Thoracic aorta (tissue), 2 donors: ENCODE measurements at places on chromosomes 6 and 20. TPM values are rescaled to one million over a fixed set of nuclear protein-coding genes. Genes with fewer than 3 reads are reported as not detected.

Gene PLEKHG1
- 8.4 TPM for total RNA-seq

Gene NECAB3
- 29.6 TPM for total RNA-seq

Gene BHLHE23
- total RNA-seq: not detected

Gene KCNK5
- 8.6 TPM for total RNA-seq

Gene CCN6
- total RNA-seq: not detected

Gene STX11
- total RNA-seq: 12.1 TPM

Gene ATRN
- total RNA-seq: 25.0 TPM

Gene BCAS1
- under 0.01 TPM for total RNA-seq

Gene SLC16A10
- 32.4 TPM for total RNA-seq

Gene TNF
- 3.2 TPM for total RNA-seq

Gene MEI4
- not detected for total RNA-seq

Gene SYCP2
- 0.71 TPM for total RNA-seq

GRCh38 chr20:58583586-58583985 lies 67.5 kb upstream of the STX16 start:
- no peak for DNase-seq

- DNase-seq: no peak
Measured at GRCh38 chr6:28816909-28817807, 106.6 kb downstream of the TRIM27 start.

DNA sequence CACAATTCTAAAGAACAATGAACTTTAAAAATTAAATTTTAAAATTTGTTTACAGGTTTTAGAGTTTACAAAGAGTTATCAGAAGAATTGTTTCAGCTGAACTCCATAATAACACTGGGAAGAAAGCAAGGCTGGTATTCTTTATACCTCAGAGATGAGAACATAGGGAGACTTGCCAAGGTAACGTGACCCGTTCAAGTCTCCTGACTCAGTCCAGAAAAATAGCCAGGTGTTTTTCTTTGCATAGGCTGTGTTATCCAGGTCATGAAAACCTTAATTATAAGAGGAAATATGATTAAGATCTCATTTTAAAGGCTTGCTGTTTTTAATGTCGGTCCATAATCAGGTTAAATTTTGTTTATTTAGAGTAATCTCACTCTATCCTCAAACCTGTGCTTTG lies 8.5 kb upstream of the C6orf141 start:
- no peak for DNase-seq

GRCh38 chr6:43115365-43115764 lies 39.3 kb downstream of the PTK7 start:
- DNase-seq: no peak

- DNase-seq: no peak
Measured at GRCh38 chr6:143542888-143543287, 31.4 kb upstream of the FUCA2 start.

DNA sequence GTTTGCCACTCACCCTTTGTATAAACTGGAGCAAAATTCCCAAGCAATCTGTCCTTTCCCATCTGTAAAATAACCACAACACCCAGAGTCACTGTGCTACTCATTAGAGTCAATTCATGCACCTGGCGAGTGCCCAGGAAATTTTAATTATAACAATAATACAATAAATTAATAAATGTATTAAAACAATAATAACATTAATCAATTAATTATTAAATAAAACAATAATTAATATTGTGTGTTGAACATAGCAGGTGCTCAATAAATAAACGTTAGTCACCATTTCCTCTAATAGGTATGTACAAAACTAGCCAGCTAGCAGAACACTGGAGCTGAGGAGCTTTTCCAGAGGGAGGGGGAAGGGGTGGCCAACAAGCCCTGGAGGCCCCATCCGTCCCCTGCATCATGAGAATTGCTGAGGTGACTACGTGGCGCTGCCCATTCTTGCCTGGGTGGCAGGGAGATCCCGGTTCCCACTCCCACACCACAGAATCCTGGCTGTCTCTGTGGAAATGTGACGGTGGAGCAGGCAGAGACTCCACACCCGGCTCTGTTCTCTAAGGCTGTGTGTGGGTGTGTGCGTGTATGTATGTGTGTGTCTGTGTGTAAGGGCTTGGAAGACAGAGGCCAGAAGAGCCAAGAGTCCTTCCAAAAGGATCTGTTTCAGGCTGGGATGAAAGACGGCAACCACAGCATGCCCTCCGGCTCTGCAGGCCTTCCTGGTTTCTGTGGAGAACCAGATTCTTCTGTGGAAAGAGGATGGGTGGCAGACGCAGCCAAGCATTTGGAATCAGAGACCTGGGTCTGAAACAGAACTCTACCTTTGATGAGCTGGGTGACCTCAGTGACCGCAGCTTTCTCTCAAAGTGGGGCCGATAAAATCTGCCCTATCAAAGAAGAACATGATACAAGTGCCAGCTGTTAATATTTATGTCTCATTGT lies 18.8 kb upstream of the EZR start:
- no peak for DNase-seq

DNA sequence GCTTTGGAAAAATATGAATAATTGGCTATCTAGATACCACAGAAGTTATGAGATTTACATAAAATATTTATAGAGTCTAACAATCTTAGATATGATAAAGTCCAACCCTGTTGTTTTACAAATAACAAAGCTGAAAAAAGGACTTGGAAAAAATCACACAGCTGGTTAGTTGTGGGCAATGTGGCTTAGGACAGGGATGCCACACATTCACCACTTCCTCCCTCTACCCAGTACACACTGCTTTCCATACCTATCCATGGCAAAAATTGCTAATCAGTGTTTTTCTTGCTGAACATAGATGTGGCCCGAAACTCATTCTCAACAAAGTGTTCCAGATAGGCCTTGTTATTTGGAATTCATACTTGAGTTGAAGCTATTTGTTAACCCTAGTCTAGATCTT lies 147.3 kb upstream of the BMP5 start:
- no peak for DNase-seq

GRCh38 chr6:136703331-136703865 lies 88.9 kb downstream of the MAP3K5 start:
- DNase-seq: no peak

DNA sequence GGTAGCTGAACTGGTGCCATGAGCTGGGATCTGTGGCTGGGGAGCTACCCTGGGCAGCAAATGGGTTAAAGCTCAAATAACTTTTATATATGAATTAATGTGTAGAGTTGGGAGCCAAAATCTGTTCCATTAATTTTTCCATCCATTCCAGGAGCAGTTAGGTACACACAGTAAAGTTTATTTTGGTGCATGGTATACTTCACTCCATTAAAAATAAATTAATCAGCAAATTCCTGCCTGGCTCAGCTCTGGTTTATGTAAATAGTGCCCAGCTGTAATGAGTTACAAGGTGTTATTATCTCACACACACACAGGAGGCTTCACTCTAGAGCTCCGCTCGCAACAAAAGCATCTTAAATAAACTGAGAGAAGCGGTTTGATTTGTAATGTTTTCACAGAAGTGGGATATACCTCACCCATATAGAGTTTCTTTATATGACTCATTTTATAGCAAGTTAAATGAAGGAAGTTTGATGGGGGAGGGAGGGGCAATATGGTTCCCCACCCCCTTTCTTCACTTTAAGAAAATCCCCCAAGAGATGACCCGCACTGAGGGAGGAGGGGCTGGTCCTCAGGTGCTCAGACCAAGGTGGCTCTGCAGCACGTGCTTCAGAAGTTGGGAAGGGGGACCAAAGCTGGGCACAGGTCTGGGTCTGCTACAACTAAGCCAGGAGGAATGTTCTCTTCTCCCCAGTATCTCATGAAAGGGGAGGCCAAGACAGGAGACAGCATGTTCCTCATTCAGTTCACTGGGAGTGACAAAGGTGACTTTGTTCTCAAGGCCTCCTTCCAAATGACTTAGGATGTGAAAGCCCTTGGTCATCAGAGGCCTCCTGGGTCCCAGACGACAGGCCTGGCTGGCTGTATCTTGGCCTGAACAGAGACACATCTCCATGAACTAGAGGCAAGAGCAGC lies 10.5 kb upstream of the FAM83C start:
- DNase-seq: no peak

DNA sequence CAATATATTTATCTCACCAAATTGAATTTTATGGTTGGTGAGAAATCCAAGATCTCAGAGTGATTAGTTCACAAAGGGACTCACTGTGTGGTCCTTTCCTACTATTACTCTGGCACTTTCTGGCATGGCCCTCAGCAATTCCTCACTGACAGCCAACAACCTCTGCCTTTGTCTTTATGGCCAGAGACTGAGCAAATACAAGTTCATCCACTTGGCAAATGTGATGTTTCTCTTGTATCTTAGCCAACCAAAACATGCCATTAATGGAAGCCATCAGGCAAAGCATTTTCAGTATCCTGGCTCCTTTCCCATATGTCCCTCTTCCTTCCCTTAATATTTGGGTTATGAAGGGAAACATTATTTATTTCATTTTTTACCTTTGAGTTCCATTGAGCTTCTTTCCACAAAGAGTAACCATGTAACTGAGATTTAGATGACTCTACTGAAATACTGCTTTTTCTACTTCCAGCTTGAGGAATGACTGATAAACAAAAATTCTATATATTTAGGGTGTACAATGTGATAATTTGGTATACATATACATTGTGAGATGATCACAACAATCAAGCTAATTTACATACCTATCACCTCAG lies 30.8 kb upstream of the SMLR1 start:
- DNase-seq: no peak

DNA sequence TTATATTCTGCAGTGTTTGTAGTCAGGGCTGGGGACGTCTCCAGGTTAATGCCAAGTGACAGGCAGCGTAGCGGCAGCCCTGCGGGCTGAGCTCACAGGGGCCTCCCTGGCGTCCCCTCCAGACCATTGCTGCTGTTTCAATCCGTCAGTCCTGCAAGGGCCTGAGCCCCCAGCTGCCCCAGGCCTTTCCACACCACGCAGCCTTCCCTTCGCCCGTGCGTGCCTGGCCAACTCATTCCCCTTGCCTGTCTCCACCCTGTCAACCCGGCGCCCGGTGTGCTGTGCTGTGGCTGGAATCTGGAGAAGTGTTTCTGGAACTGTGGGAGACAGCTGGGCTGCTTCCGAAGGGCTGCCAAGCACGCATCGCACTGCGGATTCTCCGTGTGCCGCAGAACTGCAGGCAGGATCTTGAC lies 11.9 kb downstream of the BHLHE23 start:
- DNase-seq: no peak

- DNase-seq: no peak
Measured at GRCh38 chr6:159963111-159963510, 5.8 kb upstream of the IGF2R start.

DNA sequence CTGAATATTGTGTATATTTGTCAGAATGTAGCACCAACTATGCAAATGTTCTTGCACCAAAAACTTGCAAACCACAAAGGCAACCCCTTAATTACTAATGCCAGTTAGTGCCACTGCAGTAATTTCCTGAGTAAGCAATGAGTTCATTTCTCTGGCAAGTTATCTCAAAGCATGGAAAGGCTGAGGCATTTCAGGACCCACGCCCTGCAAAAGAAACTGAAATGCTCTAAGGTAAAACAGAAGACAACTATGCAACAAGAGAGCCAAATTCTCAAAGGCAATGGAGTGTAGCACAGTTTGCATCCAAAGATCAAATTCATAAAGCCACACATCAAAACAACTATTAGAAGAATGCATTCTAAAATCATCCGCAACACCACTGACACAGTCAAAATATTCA lies 994.4 kb downstream of the EYS start:
- no peak for DNase-seq

- no peak for DNase-seq
Measured at GRCh38 chr6:136370988-136371728, 81.5 kb upstream of the BCLAF1 start.

GRCh38 chr20:12824328-12825225 lies 184.2 kb upstream of the SPTLC3 start:
- no peak for DNase-seq
